ENCODE measurements at places on chromosomes 5 and 9.

DNA sequence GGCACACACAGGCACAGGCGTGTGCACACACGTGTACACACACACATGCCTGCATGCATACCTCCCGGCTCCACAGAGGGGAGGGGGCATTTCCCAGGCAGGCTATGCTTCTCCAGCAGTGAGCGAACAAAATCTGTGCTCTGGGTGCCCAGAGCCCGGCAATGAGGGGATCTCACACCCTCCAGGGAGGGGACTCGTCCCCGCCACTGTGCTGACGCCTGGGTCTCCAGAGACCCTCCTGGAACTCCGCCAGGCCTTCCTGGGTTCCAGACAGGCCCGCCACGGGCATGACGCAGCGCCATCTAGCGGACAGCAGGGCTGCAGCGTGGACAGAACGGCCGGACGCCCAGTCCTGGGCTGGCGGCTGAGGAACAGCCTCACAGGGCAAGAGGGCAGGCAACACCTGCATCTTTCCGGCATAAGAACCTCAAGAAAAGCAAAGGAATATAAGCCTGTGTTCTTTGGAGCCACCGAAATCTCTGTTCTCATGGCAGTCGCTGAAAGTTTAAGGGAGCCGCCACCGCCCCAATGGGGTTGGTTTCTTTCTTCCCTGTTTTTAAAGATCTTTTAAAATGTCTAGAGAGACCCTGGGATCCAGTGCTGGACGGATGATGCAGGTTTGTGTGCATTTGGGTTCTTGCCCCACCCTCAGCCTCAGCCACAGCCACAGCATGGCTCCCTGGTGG is 135.6 kb upstream of the PPP1R26 start:
- DNase-seq, result peak; percentile 37

DNA sequence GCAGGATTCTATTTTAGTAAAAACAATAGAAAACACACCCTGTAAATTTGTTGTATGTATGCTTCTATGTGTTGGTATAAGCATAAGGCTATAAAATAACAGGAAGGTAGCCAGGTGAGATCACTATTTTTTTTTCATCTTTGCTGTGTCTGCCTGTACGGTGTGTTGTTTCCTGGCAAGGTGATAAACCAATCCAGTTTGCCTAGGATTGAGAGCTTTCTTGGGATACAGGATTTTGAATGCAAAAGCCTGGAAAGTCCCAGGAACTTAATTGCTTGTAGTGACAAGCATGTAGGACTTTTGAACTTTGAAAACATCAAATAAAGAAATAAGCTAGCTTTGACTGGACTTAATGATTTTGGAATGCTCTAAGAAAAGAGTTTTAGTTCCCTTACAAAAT is 83.3 kb upstream of the RORB start:
- DNase-seq, result no peak

DNA sequence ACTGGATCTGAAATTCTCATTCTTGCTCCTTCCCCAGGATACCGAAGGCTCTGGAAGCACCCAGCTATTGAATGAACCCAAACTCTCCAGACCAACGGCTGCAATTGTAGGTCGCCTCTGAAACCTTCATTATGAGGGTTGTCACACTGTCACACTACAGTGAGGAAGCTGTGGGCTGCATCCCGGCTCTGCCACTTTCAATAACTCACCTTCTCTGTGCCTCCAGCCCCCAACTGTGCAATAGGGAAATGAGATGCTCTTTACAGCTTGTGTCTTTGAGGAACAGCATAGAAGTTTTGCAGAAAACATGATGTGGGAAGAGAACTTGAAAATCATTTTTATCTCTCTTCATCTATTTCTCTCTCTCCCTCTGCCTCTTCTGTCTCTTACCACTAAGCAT is 69.6 kb upstream of the TGFBR1 start:
- DNase-seq, result no peak

DNA sequence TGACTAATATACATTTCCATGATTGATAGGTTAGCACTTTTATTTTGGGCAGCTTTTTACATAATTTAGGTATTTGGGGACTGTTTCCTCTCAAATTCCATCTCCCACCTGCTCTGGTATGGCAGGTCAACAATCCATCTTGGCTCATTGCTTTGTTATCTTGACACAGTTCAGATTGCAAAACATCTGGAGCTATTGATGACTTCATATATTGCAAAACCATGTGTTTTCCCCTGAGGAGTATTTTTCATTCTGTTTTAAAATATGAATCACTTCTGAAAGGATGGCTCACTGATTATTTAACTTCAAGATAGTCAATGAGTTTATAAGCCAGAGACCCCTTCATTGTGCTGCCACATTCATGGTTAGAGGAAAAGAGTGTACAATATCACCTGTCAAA is 1206.0 kb upstream of the C9orf72 start:
- DNase-seq, result no peak

GRCh38 chr5:109016300-109016699 is 268.6 kb downstream of the FER start:
- DNase-seq, result no peak

- DNase-seq, result no peak
Observed at GRCh38 chr5:146068206-146068605, 37.2 kb downstream of the PLAC8L1 start.

DNA sequence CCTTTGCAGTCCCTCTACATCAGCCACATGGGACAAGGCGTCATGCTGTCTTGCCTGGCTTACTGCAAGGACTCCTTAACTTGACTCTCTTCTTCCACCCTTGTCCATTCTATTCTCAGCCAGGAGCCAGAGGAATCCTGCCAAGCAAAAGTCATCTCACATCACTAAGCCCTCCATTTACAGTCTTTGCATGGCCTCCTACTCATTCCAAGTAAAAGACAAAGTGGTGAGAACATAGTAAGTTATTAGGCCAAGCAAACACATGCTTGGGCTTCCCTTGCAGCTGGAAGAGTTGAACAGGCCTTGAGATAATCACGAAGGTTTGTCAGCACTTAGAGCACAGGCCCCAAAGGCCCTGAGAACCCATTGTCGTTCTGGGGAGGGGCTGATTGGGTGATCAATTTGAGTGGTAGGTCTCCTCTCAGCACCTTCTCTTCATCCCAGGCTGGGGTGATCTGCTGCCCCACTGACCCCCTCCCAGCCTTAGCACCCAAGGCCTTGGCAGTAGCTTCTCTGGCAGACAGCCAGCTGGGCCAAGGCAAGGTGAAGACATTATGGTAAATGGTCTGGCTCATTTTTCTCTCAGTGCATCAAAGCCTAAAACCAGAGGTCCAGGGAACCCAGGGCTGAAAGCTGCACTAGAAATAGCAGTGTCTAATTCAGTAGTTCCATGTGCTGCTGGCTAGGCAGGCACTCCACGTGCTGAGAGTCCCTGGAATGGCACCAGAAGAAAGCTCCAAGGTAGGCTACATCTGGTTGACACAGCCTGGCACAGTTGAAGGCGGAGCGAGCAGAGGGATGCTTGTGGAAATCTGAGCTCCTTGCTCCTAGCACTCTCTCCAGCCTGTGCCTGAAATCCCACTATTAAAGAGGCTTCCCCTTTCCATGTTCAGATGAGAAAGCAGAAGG is 121.4 kb downstream of the ASTN2 start:
- no peak for DNase-seq

DNA sequence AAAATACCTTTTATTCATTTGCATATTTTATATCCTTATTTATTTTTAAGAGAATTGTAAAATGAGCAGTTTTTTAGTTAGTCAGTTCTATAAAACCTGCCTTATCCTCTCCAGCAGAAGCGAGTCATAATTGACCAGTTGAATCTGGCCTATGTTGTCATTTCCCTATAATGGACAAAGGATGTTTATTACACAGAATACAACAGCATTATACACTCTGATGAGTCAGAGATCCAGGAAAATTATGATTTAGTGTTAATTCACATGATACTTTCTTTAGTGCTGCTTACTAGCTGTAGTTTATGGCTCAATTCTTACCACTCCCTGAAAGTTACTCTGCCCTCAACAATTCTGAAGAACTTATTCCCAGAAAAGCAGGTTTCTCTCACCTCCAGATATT is 26.8 kb upstream of the LURAP1L start:
- DNase-seq, result no peak

GRCh38 chr9:81599837-81600236 is 89.5 kb downstream of the TLE1 start:
- no peak for DNase-seq

GRCh38 chr5:113615708-113616107 is 102.2 kb downstream of the YTHDC2 start:
- DNase-seq, result no peak

DNA sequence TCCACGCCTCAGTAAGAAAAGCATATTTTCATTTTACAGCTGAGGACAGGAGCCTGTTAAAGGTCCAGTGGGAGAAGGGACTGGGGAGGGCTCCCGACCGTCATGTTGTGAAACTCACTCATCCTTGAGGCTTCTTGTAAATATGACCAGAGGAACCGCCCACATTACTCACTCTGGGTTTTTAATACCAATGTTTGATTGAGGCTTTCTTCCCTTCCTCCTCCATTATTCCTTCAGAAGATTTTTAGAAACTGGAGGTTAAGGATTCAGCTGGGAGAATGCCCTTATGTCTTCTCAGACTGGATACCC is 61.4 kb upstream of the GLRX start:
- no peak for DNase-seq

GRCh38 chr5:38707352-38708210 is 138.2 kb upstream of the OSMR start:
- DNase-seq, result no peak

DNA sequence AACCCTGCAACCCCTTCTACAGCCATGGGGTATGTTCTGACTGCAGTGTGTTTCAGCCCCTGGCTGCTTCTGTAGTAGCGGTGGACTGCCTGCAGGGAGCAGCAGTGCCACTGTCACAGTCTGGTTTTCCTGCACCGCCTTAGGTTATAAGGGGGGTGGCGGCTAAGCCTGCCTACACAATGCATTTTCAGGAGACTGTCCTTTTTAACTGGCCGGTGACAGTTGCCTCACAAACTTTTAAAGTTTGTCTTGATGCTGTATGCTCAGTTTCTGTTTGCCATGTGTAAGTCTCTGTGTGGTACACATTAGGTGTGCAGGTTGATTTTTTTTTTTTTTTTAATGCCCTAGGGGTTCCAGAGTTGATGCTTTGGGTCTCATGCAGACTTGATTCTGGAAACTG is 53.0 kb downstream of the NUP214 start:
- peak; percentile 83 for DNase-seq

- no peak for DNase-seq
Observed at GRCh38 chr5:119323601-119324000, 32.2 kb upstream of the TNFAIP8 start.

DNA sequence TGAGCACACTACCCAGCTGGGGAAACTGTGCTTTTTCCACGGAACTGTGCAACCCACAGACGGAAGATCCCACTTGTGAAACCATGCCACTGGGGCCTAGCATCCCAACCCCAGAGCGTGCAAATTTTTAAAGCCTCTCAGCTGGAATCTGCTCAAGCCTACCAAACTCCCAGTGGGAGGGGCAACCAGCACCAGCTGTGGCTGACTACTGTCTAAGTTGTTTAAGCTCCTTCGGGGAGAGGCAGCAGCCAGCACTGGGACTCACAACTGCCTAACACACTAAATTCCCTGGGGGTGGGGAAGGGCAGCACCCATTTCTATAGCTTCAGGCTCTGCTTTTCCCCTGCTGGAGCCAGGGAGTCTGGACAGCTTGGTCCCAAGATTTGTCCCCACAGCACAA is 287.6 kb upstream of the MSX2 start:
- no peak for DNase-seq

- no peak for DNase-seq
Observed at GRCh38 chr9:70428781-70429180, 14.3 kb upstream of the KLF9 start.

- no peak for DNase-seq
Observed at GRCh38 chr9:137524981-137525317, 25.3 kb downstream of the PNPLA7 start.

GRCh38 chr9:111938427-111938800 is 41.8 kb downstream of the UGCG start:
- DNase-seq, result no peak

- DNase-seq, result no peak
Observed at GRCh38 chr5:111742177-111742994, 14.6 kb downstream of the NREP start.

DNA sequence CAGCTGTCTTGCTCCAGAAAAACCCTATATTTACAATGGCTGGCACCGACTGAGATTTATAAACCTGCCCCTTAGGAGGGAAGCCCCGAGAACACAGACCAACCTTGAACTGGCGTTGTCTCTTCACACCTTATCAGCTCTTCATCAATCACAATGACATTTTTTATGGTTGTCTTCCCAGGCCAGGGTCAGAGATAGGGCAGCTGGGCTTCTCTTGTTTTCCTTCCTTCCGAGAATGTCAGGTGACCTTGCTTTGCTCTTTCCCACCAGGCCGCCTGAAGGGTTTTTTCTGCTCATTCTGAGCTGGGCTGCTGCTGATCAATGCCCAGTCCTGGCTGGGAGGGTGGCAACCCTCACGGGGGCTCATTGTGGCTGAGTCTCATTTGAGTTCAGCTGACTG is 619.1 kb downstream of the CCDC171 start:
- no peak for DNase-seq

DNA sequence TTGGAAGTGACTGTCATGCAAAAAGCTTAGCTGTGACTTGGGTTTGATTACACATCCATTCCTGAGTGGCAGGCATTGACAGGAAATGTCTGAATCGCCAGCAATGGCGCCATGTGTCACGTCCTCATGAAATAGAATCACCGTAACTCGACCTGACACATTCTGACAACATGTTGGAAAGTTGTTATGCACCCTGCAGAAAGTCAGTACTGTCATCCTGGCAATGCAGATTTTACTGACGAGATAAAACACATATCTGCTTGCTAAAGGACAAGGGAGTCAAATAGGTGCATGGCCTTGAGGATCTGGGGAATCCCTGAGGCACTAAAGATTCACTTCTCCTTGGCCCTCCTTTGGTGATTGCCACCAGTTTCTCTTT is 344.2 kb downstream of the SPATA31D1 start:
- DNase-seq, result no peak

GRCh38 chr9:126880947-126881332 is 20.5 kb downstream of the ZBTB34 start:
- no peak for DNase-seq

DNA sequence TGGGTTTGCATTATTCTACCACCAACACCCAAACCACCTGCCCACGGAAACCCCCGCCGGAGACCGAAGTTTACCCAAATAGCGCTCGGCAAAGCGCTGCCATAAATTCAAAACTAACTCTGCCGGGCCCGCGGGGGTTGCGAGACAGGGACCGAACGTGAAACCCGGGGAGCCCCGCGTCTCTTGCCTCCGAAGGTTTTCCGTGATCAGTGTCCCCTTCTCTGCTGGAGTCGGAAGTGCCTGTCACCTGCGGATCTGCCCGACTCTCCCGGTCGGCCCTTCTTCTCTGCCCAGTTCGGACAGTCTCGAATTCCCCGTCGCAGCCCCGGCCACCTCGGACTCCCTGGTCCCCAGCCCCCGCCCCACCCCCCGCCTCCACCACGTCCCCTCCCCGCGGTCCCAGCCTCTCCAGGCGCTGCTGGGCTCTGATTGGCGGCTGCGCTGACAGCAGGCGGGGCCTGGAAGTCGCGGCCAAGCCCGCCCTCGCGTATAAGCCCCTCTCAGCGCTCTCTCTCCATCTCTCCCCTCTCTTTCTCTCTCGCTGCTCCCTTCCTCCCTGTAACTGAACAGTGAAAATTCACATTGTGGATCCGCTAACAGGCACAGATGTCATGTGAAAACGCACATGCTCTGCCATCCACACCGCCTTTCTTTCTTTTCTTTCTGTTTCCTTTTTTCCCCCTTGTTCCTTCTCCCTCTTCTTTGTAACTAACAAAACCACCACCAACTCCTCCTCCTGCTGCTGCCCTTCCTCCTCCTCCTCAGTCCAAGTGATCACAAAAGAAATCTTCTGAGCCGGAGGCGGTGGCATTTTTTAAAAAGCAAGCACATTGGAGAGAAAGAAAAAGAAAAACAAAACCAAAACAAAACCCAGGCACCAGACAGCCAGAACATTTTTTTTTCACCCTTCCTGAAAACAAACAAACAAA is at the start of gene RORB:
Gene RORB (plus strand): TSS at position 517 of the 929 bp plus-strand sequence. CDS start 642 bp downstream, outside the sequence.
- DNase-seq, result no peak

GRCh38 chr5:54547711-54548250 is 30.2 kb downstream of the SNX18 start:
- no peak for DNase-seq

Measured in hematopoietic multipotent progenitor cell treated with erythropoietin and hydrocortisone succinate and interleukin-3 and kit ligand, for 15 days (in vitro differentiated cells).